ENCODE measurements at places on chromosomes 4 and X. TPM values are rescaled to one million over a fixed set of nuclear protein-coding genes. Genes with fewer than 3 reads are reported as not detected.

- DNase-seq = no peak
Measured at GRCh38 chrX:36950495-36951253, 57.5 kb upstream of the FAM47C start.

DNA sequence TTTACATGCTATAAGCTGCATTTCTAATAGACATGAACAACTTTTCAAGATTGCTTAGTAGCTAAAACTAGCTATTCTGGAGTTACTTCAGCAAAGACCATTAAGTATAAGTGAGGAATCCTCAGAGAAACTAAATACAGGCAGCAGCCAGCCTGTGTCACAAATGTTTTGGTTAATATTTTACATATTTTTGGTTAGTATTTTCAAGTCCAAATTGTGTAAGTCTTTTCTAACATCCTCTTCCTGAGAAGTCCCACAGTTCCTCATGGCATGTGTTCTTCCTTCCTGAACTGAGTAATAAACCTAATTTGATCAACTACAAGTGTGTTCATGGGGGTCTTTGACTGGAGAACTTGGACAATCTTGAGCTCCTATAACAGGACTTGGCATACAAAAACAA is 42.4 kb upstream of the MCF2 start:
- no peak for DNase-seq

PABPC1L2B gene
- total RNA-seq = not detected

DNA sequence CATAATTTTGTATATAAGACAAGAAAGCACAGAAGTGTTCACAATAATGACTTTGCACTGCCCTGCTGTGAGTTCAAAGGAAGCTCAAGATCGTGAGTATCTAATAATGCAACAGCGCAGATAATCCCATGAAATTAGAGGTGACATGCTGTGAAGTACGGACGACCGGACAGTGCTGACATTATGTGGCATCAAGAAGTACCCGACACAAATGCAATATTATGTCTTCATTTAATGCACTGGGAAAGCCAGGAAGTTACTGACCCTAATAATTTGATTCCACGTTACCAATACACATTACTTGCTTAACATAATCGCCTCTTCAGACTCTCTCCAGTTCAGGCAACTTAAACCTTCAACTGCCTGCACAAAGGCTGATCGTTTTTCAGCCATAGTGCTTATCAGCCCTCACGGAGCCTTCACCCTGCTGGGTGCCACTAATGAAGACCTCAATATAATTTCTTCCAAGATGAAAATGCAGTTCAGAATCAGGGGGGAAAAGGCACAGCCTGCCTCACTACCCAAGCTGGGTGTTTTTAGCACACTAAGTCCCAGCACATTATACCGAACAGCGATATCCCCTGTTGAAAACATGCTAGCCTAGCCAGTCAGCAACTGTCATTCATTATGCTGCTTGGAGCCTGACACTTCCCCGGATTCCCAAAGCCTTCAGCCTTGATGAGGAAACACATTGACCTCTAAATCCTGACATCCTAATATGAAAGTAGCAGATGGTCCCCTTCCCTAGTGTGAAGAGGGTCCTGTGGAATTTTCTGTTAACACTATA is 56.1 kb downstream of the SLC7A11 start:
- no peak for DNase-seq

PNMA6A gene
- total RNA-seq = 0.70 TPM

GRCh38 chr4:77095101-77095821 is 19.5 kb upstream of the CCNI start:
- peak; percentile 90 for DNase-seq

CYLC1 gene
- total RNA-seq = not detected

TEX13B gene
- total RNA-seq = not detected

BEX1 gene
- not detected for total RNA-seq

VSIG4 gene
- total RNA-seq = not detected

APLN gene
- 0.66 TPM for total RNA-seq

NAP1L3 gene
- total RNA-seq = 0.57 TPM

GRCh38 chrX:106626789-106627188 is 15.0 kb downstream of the RADX start:
- DNase-seq = no peak

DNA sequence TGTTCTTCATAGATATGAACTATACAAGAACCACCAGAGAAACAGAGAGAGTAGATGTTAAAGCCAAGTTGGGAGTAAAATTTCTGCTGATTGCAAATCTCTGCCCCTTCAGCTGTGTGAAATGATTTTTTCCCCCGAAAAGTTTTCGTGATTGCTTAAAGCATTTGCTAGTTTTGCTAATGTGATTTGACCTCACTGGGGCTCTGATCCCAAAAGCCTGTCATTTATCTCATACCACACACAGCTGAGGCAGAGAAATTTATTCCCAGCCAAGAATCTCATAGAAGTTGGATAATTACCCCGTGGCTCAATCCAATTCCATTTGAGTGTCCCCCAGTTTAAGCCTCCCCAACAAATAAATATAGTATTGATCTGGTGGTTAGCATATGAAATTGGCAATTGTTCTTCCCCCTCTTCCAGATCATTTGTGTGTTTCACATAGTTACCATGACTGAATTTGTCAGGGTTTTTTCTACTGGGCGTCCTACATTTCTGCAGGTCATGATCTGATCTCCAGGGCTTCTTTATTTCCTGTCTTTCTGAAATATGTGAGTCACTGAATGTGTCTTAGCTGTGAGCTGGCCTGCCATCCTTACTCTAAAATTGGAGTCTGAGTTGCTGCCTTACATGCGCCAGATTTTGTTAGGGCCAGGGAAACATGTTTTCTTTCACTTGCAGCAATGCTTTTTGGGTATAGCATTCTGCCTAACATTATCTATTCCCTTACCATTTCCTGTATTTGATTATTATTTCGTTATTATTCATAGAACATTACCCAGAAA is 167.5 kb upstream of the FRMPD4 start:
- DNase-seq = no peak

TIGD4 gene
- 0.28 TPM for total RNA-seq

DNA sequence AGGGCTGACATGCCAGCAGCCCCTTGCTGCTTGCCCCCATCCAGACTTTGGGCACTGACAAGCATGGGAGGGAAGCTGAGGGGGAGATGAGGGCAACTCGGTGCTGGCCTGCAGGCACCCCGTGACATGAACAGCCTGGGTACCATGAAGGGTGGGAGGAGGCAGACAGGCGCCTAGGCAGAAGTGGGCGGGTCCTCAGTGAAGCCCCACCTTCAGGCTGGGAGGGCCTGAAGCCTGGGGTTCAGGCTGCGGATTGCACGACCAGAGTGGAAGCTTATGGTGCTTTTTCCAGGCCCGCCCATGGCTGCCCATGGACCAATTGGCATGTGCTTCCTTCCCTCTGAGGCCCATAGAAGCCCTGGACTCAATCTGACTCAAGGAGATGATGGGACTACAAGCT is 354.1 kb downstream of the GRIA2 start:
- no peak for DNase-seq

DNA sequence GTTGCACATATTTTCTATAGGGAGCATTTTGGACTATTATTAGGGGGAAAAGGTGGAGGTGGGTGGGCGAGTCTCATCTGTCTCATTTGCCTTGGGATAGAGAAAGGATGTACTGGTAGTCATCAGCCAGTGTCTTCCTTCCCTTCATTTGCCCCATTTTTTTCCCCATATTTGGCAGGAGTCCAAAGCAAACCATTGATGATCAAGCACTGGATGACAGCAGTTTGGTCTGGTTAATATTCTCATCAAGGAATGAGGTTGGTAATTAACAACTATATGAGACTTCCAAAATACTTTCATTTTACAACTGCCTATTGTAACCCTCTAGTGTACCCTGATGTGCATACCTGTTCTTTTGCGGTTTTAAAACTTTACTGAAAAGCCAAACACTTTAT is 22.6 kb upstream of the IGFBP7 start:
- no peak for DNase-seq

DNA sequence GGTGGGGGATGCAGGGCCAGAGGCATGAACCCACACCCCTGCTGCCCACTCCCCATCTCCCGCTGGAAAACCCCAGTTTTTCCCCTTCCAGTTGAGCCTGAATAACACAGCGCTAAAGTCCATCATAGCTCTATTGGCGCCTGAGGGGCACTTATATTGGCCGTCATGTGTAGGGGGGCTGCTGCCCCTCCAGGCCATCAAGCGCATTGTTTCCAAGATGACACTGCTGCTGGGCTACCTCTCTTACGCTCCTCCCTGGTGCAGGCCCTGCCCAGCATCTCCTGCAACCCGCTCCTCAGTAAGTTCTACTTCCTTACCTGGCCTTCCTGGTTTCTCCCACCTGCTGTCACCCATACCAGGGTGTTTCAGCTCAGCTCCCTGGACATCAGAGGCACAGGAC is 205.0 kb upstream of the RPL34 start:
- DNase-seq = no peak

DNA sequence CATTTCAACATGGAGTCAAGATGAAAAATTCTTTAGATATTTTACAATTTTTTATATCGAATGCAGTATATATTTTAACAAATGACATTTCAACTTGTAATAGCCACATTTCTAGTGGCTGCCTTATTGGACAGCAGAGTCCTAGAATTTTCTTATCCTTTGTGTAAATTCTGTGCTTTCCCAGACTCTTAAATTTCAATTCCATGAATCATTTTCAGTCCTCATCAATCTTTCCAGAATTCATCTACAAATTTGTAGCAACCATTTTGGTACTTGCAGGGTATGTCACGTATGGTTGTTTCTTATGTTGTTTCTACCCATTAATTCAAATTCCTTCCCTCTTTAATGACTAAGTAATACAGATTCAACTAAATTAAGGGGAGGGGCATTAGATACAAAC is 2.7 kb downstream of the PAICS start:
- DNase-seq = no peak

GAGE12J gene
- total RNA-seq = not detected

DNA sequence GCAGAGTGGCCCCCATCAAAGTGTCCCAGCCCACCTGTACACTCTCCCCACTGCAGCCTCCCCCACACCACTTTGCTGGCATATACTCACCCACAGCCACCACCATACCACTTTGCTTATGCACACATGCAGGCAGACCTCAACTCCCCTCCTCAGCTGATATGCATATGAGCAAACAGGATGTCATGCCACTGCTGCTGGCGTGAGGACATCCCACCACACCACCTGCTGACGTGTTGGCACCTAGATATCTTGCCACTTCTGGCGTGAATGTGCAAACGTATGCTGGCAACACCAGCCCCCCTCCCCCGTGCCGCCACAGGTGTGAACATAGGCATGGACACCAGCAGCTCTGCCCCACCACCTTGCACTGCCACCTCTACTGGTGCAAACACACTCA is 22.4 kb upstream of the MAGEA8 start:
- no peak for DNase-seq

GRCh38 chr4:180539284-180539683 is 1703.9 kb upstream of the TENM3 start:
- no peak for DNase-seq

MAGEB16 gene
- total RNA-seq = not detected
